Stimulated activated CD8-positive, alpha-beta memory T cell treated with anti-CD3 and anti-CD28 coated beads, Interleukin-4, amount 100 ng/mL, for 48 hours (primary cell): ENCODE measurements at places on chromosomes 3 and 15.

DNA sequence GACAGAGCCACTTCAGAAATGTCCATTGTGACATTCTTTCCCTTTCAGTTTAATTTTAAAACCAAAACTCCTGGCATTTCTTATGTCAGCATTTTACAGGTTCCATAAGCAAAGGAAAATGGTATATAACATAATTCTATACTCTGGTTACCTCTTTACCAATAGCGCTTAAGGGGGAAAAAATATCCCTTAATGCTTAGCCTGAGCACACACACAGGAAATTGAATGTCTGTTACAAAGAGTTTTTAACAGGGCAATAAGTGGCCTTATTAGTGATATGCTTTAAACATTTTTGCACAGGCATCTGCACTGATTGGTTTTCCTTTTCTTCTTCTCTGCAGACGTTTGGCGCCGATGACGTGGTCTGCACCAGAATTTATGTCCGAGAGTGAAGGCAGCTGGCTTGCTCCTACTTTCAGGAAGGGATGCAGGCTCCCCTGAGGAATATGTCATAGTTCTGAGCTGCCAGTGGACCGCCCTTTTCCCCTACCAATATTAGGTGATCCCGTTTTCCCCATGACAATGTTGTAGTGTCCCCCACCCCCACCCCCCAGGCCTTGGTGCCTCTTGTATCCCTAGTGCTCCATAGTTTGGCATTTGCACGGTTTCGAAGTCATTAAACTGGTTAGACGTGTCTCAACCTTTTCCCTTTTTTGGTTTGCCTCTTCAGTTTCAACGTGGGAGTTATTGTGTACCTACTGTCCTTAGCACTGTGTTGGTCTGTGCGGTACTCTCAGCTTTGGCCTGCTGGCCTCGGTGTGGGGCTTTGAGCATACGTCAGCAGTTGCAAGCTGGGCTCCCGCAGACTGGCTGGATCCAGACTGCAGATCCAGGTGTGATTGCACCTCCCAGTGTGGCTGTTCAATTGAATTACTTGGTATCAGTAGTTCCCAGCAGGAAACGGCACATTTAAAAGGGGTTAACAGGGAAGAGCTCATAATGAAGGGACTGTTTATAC lies 7.7 kb downstream of the CRABP1 start:
- DNase-seq: no peak

- no peak for DNase-seq
Measured at GRCh38 chr3:113266738-113267137, 55.4 kb downstream of the BOC start.

DNA sequence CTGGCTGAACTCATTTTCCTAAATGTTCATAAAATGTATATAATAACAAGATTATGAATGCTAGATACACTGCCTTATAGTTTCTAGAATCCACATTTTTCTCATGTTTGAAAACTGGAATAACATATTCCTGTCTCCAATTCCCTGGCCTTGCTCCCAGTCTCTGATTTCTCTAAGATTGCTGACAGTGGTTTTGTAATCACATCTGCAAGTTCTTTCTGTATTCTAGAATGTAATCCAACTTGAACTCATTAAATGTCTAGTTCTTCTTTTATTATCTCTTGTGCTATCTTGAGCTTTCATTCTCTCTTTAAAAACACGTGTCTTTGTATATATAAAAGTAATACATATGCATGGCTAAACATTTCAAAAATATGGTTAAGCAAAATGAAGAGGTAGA lies 215.2 kb upstream of the ADAMTS9 start:
- DNase-seq: no peak

DNA sequence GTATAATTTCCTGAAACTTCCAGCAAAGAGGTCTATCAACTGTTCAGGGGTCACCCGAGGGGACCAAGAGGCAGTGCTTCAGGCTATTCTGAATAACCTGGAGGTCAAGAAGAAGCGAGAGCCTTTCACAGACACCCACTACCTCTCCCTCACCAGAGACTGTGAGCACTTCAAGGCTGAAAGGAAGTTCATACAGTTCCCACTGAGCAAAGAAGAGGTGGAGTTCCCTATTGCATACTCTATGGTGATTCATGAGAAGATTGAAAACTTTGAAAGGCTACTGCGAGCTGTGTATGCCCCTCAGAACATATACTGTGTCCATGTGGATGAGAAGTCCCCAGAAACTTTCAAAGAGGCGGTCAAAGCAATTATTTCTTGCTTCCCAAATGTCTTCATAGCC lies 6.8 kb downstream of the GCNT3 start:
- no peak for DNase-seq

- no peak for DNase-seq
Measured at GRCh38 chr15:60580650-60581376, 101.9 kb upstream of the ICE2 start.

GRCh38 chr3:56302417-56302816 lies 165.8 kb downstream of the ERC2 start:
- no peak for DNase-seq

- DNase-seq: no peak
Measured at GRCh38 chr3:175108613-175109151, 249.5 kb downstream of the NAALADL2 start.

GRCh38 chr3:14414846-14415464 lies 12.5 kb downstream of the SLC6A6 start:
- DNase-seq: no peak

DNA sequence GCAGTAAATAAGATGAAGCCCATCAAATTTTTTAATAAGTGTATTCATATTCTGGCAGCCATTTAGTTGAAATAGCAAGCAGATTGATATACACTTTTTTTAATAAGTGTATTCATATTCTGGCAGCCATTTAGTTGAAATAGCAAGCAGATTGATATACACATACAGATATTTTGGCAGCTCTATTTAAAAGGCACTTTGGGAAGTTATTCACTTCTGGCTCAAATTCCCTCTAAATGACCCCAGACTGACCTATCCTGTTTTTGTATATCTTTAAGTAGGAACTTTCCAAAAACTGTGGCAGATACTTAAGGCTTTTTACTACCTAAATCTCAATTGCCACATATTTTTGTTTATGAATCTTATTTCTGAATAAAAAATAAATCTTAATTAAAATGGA lies 122.3 kb downstream of the PLD1 start:
- DNase-seq: no peak

DNA sequence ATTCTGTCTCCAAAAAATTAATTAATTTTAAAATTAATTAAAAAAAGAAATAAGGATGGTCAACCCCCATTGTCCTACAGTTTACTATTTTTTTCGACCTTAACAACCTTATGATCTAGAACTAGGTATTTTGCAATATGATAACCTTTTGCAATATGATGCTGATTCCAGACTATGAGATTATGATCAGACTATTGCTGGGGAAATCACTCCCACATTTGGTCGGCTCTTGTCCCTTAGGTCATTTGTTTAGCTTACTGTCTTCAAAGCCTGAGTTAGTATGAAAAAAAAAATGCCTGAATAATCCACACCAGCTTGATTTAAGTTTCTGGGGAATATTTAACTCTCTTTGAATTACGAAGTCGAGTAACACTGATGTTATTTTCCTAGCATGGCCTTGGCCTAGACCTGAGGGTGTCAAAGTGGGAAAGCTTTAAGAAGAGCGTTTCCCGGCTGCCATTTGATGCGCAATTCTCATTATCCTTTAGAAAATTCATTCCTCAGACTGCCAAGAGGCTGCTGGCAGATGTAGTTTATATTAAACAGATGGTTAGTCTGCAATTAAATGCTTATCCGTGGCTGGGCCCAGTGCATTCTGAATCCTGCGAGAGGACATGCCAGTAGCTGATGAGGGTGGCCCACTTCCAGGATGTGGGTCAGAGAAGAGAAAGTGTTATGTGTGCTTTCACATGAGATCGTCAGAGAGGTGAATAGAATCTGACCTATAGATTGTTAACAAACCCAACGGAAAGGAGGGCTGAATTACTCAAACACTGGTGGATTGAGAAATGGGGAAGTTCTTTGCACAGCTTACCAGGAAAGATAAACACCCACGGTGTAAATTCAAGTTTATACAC lies 496.0 kb upstream of the THBS1 start:
- DNase-seq: no peak

- no peak for DNase-seq
Measured at GRCh38 chr3:163878396-163878795, 1199.9 kb downstream of the SI start.

DNA sequence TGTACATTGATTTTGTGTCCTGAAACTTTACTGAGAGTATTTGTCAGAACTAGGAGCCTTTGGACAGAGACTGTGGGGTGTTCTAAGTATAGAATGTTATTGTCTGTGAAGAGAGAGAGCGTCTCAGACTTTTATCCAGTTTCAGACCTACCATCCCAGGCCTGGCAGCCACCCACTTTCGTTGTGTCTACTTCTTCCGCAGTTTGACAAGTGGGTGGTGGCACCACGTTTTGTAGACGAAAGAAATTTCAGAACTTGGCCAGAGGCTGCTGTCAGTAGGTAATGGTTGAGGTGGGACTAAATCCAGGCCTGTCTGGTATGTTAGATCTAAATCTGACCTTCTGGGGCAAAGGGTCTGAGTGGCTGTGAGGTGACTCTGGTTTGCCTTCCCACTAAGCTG lies 13.4 kb upstream of the TRAK1 start:
- no peak for DNase-seq

DNA sequence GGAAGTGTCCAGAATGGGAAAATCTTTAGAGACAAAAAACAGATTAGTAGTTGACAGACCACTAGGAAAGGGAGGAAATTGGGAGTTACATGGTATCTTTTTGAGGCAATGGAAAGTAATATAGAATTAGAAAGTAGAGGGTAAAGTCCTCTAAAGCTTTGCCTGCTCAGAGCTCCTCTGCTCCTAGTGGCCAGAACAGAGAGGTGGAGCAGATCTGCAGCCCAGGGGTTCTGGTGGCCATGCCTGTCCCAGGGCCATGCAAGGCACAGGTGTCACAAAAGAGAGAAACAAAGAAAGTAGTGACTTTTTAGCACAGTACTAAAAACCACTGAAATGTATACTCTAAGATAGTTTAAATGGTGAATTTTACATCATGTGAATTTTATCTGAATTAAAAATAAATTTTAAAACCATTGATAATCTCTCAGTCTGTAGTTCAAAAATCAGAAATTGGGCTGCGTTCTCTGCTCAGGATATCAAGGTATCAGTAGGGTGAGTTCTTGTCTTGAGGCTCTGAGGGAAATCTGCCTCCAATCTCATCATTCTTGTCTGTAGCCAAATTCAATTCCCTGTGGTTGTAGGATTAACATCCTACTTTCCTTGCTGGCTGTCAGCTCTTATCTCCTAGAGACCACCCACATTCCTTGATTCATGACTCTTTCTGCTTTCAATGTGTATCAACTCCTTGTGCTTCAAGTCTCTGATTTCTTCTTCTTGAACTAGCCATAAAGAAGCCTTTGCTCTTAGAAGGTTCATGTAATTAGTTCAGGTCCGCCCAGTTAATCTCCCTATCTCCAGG lies 23.6 kb downstream of the PYGO1 start:
- no peak for DNase-seq

- DNase-seq: no peak
Measured at GRCh38 chr3:104974316-104974715, 392.4 kb upstream of the ALCAM start.

GRCh38 chr3:85360742-85361387 lies 402.1 kb downstream of the CADM2 start:
- DNase-seq: no peak

- DNase-seq: no peak
Measured at GRCh38 chr3:51530485-51530884, 8.0 kb upstream of the RAD54L2 start.

- DNase-seq: no peak
Measured at GRCh38 chr3:127226946-127227842, 34.3 kb downstream of the PRR23E start.

GRCh38 chr3:195133013-195133412 lies 137.9 kb downstream of the XXYLT1 start:
- DNase-seq: no peak

DNA sequence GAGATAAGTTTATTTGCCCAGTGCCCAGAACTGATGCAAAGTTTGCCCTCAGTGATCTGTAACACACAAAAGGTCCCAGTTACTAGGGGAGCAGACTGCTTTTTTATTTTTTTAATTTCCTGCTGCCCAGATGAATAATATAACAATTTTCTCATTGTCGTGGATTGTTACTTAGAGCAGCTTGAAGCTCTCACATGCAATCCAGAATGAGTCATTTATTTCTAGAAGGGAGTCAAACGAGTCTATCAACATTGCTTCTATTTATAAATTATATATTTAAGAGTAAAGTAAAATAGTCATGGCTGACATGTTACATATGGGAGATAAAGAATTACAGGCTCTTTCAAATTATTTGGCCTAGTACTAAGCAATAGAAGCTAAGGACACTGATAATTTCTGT lies 41.3 kb downstream of the MEIS2 start:
- DNase-seq: no peak

GRCh38 chr15:45702041-45702440 lies 67.2 kb downstream of the SQOR start:
- no peak for DNase-seq

DNA sequence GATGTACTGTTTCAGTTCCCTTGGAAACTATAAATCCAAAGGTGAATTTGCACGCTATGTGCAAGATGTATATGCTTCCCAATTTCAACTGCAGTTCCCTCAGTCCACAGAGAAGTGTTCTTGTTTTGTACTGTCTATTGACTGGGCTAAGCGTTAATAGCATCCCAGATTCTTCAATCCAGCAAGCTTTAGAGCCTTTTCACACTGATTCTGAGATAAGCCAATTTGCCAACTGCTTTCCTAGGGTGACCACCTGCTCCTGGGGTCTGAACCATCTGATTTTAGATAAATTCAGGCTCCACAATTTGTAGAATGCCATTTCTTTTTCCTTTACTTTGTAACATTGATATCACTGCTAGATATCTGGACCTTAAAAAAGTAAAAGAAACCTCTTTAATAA lies 340.1 kb downstream of the PTPRG start:
- no peak for DNase-seq

- peak; percentile 88 for DNase-seq
Measured at GRCh38 chr3:9500108-9501050, 53.2 kb downstream of the LHFPL4 start.

DNA sequence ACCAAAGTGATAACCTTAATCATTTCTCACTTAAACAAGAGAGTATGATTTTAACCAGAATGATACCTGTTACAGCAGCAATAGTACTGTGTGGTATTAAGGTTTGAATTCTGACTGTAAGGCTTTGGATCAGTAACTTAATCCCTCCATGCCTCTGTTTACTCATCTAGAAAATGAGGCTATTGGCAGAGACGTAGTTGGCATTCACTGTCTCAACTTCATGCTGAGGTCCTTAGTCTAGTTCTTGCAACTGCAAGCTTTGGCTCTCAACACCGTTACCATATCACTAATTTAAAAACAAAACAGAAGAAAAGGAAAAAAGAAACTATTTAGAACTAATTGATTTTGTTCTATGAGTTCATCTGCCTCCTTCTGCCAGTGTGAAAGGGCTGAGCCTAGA lies 875.4 kb downstream of the MCTP2 start:
- DNase-seq: no peak

DNA sequence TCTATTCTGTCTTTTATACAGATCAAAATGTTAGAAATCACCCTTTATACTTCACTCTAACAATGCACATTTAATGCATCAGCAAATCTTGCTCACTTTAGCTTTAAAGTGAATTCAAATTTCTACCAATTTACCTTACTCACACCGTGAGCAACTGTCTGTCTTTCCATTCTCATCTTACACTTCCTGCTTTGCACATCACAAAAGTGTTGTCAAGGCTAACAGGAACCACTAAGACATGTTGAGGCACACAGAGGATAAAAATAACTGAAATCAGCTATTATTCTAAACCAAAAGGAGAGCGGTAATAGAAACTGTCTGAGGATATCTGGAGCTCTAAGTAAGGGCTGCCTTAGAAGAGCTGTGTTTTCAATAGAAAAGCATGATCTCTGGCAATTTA lies 519.9 kb downstream of the ZBBX start:
- DNase-seq: no peak

- no peak for DNase-seq
Measured at GRCh38 chr3:193211984-193212383, 29.0 kb upstream of the PLAAT1 start.
